HCT116 (cell line): ENCODE measurements at places on chromosomes 5 and 9. TPM values are rescaled to one million over a fixed set of nuclear protein-coding genes. Genes with fewer than 3 reads are reported as not detected.

The CTXN3 gene
- not detected for total RNA-seq

The TLE4 gene
- total RNA-seq = 0.39 TPM

The RGS7BP gene
- total RNA-seq = not detected

The LCP2 gene
- 0.61 TPM for total RNA-seq

The KIF2A gene
- total RNA-seq = 42.9 TPM

The ECM2 gene
- total RNA-seq = not detected

The CATSPER3 gene
- 1.7 TPM for total RNA-seq

The FST gene
- total RNA-seq = 0.34 TPM

The TXNDC8 gene
- total RNA-seq = not detected

The PCDHA8 gene
- not detected for total RNA-seq

The TAL2 gene
- not detected for total RNA-seq

The BRINP1 gene
- not detected for total RNA-seq

The COX7C gene
- 550 TPM for total RNA-seq

- DNase-seq = no peak
Observed at GRCh38 chr9:112751056-112751795, 666 bp downstream of the SNX30 start.

GRCh38 chr9:74497748-74498620, 849 bp downstream of the RORB start:
- DNase-seq = no peak

GRCh38 chr9:137795156-137795666, 82.4 kb upstream of the CACNA1B start:
- DNase-seq = no peak

- no peak for DNase-seq
Observed at GRCh38 chr5:143471666-143472464, 68.4 kb upstream of the NR3C1 start.

DNA sequence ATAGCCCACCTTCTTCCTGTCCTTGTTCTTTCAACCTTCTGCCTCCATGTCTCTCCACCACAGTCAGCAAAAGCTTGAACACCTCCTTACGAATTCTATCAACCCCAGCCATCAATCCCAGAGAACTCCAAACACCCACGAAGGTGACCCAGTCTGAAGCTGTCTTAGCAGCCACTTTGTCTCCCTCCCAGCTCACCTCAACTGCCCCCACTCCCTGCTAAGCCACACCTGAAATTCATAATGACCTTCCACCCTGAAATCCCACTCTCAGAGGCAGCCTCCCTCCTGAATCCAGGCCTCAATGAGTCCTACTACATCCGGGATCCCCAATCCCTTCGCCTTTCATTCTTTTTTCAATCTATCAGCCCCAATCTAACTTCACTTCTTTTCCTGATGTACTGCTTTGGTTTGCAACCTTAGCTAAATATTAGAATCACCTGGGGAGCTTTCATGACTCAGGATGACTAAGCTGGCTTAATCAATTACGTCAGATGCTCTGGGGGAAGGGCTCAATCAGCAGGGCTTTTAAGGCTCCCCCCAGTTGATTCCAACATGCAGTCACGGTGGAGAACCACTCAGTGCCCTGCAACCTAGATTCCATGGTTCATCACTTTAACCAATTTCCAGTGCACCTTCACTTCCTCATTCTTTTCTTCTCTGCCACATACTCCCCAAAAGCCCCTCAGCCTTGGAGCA, 32.2 kb downstream of the BHMT start:
- DNase-seq = peak; percentile 66

- DNase-seq = no peak
Observed at GRCh38 chr9:132384376-132384775, 22.3 kb downstream of the TTF1 start.

GRCh38 chr9:129568560-129569501, 52.1 kb downstream of the C9orf50 start:
- no peak for DNase-seq

- DNase-seq = no peak
Observed at GRCh38 chr9:81539317-81539716, 150.0 kb downstream of the TLE1 start.

- DNase-seq = peak; percentile 88
Observed at GRCh38 chr5:138469540-138470321, 4.5 kb downstream of the EGR1 start.

DNA sequence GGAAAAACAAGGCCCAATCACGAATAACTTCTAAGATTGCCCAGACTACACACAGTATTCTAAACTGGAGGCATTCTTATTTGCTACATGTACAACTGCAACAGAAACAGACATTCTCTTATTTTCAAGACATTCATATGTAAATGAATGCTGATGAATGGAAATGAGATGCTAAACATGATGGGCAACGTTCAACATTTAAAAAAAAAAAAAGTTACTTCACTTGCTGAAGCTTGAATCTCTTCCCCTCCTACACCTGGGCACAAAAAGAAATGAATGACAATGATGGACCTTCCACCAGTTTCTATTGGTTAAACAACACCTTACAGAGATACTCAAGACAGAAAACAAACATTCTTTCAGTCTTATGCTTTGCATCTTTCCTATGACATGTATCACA, 160.5 kb downstream of the BNC2 start:
- DNase-seq = no peak

DNA sequence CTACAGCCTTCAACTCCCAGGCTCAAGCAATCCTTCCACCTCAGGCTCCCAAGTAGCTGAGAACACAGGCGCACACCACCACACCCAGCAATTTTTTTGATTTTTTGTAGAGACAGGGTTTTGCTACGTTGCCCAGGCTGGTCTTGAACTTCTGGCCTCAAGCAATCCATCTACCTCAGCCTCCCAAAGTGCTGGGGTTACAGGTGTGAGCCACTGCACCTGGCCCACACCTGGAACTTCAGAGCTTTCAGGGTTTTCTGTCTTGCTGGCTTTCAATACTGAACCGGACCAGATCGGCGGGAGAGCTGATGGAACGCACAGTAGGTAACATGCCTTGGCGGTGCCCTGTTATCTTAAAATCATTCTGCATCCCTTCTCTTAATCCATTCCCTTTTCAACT, 30.8 kb downstream of the IPPK start:
- no peak for DNase-seq

GRCh38 chr5:68407311-68408239, 192.0 kb downstream of the PIK3R1 start:
- DNase-seq = no peak

GRCh38 chr5:100842080-100842479, 61.0 kb downstream of the ST8SIA4 start:
- DNase-seq = no peak

GRCh38 chr5:98865690-98866089, 63.1 kb downstream of the CHD1 start:
- no peak for DNase-seq

DNA sequence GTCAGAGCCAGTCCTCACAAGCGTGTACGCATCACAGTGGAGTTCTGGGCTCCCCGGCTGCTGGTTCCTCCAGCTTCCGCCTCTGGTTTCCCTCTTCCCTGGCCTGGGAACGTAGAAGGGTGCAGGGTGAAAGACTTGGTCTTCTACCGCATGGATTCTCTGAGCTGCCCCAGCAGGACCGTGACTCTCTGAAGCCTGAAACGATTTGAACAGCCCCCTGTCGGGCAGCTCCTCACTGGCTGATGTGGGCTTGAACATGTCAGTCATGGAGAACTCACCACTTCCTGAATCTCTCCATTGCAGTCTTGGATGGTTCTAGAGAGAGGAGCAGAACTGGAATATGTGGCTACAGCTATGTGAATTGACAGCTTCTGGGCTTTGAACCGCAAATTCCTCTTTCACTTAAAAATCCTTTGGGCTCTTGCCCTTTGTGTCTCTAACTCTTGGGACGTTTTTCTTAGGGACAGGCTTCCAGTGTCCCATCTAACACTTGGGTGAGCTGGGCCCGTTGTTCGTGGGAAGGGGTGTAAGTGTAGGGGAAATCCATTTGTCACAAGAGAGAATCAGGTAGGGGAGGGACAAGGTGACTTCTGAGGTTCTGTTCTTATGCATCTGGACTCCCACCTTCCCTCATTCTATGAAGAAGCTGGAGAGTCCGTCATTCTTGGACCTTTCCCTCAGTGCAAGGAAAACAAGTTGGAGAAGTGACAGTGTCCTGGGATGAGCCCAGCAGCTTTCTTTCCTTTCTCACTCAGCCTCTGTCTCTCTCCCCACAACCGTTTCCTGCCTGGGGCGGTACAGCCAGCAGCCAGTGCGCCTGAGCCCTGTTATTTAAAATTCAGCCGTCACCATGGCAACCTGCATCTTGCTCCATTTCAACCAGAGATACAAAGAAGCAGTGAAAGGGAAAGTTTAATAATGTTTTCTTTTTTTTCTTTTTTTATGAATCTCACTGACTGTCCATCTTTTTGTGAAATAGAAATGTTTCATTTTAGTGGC, 84.7 kb downstream of the PTTG1 start:
- DNase-seq = no peak

GRCh38 chr5:180830253-180831138, 27.9 kb upstream of the MGAT1 start:
- DNase-seq = no peak
